CD8-positive, alpha-beta T cell (primary cell): ENCODE measurements at places on chromosomes 5 and 9.

DNA sequence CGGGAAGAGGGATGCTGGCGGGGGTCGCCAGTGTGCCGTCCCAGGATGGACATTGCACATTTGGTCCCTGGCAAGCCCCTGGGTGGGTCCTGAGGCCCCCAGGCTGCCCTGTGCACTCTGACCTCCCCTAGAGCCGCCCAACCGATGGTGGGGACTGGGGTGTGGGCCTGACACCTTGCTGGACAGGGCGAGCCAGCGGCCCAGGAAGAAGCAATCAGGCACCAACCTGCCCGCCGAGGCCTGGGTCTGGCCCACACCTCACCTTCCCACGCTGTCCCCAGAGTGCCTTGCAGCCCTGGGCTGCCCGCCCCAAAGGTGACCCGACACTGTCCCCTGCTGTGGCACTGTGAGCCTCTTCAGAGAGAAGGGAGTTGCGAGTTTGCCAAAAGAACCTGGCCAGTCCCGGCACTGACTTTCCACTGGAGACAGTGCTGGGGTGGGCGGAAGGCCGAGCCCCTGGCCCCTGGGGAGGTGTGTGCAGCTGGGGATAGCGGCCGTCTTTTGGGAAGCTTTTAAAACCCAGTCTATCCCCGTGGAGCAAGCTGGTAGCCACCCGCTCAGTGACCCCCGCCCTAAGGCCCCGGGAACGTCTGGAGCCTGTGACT lies 12.0 kb upstream of the NRARP start:
- DNase-seq: no peak

DNA sequence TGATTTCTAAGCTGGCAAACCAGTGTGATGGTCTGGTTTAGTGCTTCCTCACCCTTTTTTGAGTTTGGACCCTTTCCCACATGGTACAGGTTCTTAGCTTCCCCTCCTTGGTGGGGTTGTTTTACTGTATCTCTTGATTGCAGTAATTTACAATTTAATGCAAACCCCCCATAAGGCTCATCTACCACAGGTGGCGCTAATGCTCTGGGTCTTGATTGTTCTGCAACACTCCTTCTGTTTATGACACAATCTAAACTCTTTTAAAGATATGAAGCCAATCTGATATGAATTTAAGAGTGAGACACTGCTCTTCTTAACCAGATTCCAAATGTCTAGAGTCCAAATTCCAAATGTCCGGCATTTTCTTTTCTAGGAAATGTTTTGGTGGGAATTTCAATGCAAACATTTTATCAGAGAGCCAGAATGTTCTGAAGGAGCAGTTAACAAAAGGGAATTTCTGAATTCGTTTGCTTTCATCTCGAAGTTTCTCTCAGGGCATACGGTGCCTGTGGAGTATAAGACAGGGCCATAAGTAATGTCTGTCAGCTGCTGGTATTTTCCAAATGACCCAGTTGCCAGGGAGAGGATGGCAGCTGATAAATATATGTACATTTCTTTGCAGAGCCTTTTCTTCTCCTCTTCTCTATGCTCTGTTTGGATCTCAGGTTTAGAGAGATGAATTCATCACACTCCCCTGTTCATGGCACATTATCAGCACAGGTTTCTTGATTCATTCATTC lies 246.8 kb downstream of the ARHGAP26 start:
- DNase-seq: peak; percentile 53

DNA sequence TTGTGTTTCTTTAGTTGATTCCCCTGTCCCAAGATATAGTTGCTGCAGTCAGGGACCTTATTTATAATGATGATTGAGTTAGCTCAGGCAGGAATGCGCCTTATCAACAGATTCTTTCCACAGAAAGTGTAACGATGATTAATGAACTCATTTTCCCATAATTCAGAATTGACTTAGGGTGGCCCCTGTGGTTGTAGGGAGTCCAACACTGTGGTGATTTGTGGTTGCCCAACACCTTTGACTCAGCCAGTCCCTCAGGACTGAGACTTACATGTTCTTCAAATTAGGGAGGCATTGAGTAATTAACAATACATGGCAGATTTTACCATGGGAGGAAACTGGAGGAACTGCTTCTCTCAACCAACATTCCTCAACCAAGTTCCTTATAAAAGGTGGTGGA lies 221.9 kb downstream of the GABRG2 start:
- no peak for DNase-seq

- no peak for DNase-seq
Measured at GRCh38 chr5:124665625-124666024, 80.8 kb downstream of the ZNF608 start.

GRCh38 chr5:1967736-1968135 lies 85.0 kb upstream of the IRX4 start:
- no peak for DNase-seq

DNA sequence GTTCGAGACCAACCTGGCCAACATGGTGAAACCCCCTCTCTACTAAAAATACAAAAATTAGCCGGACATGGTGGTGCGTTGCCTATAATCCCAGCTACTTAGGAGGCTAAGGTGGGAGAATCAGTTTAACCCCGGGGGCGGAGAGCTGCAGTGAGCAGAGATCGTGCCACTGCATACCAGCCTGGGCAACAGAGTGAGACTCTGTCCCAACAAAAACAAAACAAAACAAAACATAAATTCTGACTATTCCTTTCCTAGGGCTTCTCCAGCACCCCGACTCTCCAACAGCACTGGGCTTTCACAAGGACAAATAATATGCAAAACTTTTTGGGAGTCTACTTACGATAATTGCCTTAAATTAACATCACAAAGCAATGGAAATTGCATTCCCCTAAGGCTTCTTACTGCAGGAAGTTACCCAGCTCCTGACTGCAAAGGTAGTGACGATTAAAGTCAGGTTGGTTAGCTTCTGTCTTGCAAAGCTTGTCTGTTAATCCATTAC lies 15.9 kb upstream of the CDKN2AIPNL start:
- no peak for DNase-seq

- DNase-seq: no peak
Measured at GRCh38 chr5:146805081-146805480, 73.5 kb downstream of the PPP2R2B start.

DNA sequence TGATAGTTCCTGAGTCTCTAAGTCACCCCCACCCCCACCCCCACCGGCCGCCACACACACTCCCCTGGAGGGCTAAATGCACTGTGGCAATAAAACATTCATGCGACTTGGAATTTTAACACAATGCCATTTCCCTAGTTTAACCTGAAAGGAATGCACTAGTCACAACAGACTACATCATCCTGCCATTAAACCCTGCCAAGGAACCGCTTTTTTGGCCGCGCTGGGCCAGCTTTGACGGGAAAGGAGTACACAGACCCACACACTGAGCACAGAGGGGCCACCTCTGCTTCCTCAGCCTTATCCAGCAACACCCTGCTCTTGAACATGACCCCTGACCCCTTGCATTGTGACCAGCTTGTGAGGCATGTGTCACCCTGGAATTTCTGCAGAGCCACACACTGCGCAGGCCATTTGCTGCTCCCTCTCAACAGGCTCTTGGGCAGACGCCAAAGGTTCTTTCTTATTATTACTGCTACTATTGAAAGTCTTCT lies 165.3 kb downstream of the BNC2 start:
- DNase-seq: no peak

GRCh38 chr5:5014586-5015235 lies 125.4 kb upstream of the ADAMTS16 start:
- DNase-seq: no peak

DNA sequence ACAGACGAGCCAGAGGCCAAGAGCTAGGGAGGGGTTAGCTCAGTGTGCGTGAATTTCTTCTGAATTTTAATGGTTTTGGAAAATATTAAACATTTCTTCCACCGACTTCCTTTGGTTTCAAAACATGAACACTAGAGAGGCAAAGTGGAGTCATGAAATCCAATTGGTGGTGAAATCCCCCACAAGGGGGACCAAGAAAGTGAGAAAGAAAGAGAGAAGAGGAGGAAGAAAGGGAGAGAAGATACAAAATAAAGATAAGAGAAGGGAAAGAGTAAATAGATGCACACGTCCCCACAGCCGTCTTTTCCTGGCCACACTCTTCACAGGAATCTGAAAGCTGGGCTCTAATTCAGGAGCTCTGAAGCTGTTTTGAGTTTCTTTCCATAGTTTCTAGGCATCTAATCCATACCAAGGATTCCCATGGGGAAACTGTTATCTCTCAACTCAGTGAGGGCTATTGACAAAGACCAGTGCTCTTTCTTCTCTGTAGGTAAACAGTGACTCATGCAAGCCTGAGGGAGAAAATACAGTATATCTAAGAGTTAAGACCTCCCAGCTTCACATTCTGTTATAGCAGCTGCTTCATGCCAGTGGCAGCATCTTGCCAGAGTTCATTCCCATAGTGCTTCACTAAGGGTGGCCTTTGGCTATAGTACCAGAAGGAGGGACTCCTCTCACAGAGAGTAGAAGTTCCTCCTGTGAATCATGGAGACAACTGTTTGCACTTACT lies 115.8 kb upstream of the LIFR start:
- no peak for DNase-seq

DNA sequence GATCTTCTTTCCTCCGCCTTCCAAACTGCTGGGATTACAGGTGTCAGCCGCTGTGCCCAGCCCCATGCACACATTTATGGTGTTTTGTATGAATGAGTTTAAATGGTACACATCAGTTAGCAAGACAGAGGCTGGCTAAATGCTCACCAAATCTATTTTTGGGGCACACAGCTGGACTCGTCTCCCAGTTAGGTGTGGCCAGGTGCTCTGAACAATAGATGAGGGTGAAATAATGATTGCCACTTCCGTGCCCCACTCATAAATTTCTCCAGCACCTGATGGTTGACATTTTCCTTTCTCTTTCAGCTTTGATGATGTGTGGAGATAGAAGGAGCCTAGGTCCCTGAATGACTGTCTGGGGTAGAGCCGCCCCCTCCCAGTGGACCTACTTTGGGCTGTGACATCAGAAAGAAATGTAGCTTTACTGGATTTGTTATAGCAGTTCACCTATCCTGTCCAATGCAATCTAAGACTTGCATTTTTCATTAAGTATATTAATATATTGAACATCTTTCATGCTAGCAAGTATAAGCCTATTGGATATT lies 8.6 kb upstream of the RAPGEF1 start:
- DNase-seq: no peak

- DNase-seq: no peak
Measured at GRCh38 chr5:26986985-26987384, 51.4 kb downstream of the CDH9 start.

- DNase-seq: no peak
Measured at GRCh38 chr5:79774171-79774854, 84.7 kb downstream of the CMYA5 start.

DNA sequence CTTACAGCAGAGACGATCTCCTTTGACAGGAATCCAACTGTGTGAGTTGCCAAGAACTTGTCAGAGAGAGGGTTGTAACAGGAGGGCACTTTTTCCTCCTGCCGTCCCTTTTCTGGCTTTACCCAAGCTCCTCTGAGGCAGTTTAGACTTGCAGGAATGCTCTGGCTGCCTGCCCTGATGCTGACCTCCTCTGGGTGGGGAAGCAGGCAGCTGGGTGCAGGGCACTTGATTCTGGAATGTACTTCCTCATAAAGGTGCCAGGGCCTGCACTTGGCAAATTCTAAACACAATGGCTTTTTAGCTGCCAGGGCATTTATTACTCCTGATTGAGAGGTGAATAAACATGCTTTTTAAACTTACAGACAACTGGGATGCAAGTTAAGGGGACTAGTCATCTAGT lies 190.4 kb downstream of the EPB41L4A start:
- DNase-seq: no peak

GRCh38 chr9:15420796-15421195 lies 1.9 kb upstream of the SNAPC3 start:
- DNase-seq: no peak

GRCh38 chr9:13898957-13899356 lies 415.0 kb downstream of the NFIB start:
- DNase-seq: no peak

DNA sequence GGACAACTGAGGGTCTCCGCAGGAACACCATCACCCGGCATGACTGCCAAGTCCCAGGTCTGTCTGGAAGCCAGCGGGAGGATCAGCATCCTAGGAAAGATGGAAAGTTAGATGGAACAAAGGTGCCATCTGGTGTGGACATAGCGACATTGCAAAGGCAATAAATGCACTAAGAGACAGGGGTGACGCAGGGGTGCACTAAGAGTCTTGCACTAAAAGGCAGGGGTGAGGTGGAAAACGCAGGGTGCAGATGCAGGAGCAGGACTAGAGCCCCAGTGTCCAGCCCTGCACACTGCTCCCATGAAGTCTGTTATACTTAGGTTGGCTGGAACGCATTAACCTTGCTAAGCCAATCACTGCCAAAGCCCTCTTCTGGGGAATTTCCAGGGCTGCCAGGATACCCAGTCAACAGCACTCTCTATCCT lies 15.5 kb downstream of the ATOX1 start:
- no peak for DNase-seq

DNA sequence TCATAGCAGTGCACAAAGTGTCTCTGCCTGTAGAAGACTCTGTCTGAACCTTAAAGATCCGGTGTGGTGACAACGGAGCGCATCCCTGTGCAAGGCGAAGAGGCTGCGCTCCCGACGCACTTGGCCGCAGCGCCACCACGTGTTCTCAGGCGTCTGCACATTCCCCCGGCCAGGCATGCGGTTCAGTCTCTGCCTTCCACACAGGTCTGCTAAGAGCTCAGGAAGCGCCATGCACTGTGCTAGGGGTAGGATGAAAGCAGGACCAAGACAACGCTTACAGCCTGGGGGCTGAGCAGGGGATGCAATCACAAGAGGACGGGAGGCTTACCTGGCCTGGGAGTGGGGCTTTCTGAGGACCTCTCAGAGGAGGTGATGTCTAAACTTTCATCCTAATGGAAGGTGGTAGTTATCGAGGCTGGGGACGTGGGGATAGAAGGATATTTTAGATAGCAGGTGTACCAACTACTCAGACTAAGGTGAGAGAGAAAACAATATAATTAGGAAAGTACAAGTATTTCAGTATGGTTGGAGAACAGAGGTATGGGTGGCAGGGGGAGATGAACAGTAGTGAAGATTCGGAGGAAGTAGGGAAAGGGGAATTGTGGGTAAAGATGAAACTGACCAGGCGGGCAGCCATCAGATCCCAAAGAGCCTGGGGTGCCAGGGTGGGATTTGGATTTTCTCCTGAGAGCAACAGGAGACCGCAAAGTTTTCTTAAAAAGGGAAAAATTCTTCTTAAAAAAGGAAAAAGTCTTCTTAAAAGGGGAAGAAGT lies 13.3 kb downstream of the CAPSL start:
- peak; percentile 86 for DNase-seq

GRCh38 chr9:131179561-131180219 lies 54.3 kb downstream of the NUP214 start:
- DNase-seq: no peak

GRCh38 chr5:109997161-109997560 lies 307.4 kb downstream of the MAN2A1 start:
- no peak for DNase-seq

DNA sequence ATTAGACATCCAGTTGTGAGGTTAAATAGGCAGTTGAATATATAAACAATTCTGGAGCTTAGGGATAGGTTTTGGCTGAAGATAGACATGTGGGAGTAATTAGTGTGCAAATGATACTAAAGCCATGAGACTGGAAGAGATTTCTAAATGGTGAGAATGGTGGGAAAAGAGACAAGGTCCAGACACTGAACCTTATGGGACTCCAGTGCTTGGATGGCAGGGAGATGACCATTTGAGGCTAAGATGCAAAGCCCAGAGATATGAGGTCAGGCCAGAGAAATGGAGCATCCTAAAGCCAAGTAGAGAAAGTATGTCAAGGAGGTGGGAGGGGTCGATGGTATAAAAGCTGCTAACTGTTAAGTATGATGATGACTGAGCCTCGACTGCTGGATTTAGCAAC lies 115.6 kb downstream of the SEMA5A start:
- DNase-seq: no peak
